ENCODE measurements at places on chromosomes 5 and 9.

DNA sequence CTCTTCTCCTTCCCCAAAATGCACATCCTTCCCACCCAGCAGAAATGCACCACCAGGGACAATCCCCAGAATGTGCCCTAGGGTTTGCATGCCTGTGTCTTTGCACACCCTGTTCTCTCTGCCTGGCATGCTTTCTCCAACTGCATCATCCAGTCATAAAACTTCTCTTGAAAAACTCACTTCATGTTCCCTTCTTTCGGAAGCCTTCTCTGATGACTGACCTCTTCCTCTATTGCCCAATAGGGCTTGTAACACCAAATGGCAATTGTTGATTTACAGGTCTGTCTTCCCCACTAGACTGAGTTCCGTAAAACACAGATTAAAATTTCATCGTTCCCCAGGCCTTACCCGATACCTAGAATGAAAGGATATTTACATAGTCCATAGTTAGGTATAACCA is 83.1 kb upstream of the SPOCK1 start:
- DNase-seq, result no peak

DNA sequence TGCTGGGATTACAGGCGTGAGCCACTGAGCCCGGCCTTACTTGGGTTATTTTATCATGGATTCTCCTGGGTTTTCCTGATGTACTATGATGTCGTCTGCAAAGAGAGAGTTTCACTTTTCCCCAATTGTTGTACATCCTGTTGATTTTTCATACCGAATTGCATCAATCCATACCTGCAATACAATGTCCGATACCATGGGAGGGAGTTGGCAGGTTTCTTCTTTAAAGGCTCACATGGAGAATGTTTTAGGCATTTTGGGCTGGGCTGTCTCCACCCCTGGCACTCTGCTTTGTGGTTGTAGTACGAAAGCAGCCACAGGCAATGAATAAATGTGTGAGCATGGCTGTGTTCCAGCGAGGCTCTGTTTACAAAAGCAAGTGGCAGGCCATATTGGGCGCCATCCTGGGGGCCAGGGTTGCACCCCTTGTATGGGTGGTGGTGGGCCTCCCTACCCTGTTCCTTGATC is 35.1 kb upstream of the EXOC3 start:
- DNase-seq, result no peak

- DNase-seq, result no peak
Observed at GRCh38 chr9:124215368-124215910, 42.3 kb upstream of the NEK6 start.

DNA sequence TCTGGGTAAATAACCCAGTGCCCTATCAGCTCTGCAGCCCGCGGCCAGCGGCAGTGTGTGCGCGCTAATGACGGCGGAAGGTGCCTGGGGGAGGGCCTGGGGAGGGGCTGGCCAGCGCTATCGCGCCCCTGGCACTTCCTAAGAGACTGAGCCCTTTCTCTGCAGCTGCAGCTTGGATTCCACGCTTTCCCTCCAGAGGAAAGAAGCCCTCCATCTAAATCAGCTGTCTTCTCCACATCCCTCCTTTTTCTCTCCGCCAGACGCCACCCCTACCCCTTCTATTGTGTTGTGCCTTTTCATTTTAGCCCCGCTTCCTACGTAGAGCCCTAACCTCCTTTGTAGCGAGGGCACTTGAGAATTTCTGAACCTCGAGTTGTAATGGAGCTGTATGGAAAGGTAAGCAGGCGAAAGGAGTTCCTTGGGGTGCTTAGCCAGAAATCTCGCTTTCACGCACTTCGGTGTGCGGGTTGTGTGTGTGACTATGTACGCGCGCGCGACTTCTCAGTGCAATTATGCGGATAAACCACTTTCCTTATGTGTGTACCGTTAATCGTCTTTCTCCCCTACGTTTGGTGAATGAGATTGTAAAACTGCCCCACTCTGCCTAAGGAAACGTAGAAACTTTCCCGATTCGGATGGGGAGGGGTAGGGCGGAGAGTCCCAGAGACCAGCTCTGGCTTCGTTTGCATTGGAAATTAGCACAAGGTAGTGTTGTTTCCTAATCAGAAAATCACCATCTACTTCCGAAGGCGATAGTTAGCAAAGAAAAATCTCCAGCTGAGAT is 664 bp upstream of the RAB3C start:
- no peak for DNase-seq

DNA sequence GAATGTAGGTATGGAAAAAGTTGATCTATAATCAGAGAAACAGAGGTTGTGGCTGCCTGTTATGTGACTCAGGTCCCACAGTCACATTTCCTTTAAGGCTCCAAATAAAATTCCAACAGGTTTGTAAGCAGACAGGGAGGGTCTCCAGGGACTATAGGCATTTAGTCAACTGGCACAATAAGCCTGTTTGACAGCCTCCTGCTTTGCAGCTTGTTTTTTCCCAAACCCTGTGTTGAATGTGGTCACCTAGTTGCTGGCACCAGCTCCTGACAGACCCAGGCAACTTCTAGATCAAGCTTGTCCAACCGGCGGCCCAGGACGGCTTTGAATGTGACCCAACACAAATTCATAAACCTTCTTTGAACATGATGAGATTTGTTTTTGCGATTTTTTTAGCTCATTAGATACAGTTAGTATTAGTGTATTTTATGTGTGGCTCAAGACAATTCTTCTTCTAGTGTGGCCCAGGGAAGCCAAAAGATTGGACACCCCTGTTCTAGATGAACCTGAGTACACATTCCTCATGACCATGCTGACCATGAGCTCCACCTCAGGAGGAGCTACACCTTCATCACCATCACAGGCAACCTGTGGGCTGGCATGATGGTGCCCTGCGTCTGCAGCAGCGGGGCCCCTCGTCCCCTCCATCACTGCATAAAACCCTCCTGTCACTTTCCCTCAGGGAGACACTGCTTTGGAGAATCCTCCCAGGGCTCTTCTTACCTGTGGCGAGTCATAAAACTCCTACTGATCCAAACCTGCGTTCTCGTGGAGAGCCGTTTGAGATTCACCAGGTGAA is 15.7 kb upstream of the GRHPR start:
- no peak for DNase-seq

DNA sequence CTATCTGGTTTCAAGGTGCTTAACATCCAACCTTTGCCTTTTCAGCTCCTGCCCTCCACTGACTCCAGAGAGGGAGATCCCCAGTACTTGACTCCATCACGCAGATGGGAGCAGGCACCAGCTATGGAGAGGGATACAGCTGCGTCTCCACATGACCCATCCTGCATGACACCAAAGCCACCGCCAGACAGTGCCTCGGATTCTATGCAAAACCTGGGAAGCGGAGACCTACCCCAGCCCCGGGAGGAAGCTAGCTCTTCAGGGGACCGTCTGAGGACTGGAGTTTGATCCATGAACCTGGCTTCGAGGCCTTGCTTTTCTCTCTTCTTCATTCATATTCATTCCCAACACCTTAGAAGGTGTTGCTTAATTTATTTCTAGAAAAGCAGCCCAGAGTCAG is 24.8 kb downstream of the HRH2 start:
- DNase-seq, result no peak

- DNase-seq, result no peak
Observed at GRCh38 chr9:116479056-116479544, 208.0 kb upstream of the TRIM32 start.

DNA sequence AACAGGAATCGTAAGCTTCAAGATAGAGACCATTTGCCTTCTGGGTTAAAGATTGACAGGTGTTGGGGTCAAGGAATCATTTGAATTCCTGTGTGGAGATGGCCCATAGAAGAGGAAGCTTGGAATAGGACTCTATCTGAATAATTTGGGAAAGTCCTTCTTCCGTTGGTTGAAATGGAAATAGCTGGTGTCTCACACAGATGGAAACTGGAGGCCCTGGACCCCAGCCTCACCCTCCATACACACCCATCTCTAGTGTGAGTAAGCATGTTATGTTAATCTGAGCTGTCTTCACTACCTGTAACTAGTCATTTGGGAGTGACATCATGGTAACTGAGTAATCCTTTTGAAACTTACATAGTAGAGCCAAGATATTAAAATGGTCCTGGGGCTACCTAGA is 184.4 kb downstream of the CD180 start:
- DNase-seq, result no peak

DNA sequence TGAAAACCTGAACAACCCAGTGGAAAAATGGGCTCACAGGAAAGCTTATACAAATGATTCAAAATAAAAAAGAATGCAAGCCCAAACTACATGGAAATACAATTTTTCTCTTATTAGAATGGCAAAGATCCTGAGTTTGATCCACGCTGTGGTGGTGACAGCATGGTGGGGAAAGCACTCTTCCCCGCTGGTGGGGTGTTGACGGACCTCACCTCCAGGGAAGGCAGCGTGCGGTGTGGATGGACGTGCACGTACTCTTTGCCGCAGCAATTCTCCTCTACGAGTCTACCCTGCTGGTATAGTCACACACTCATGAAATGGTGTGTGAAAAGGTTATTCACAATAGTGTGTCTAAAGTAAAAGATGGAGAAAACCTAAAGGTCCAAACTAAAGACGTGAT is 5.9 kb upstream of the ZFP62 start:
- no peak for DNase-seq

- no peak for DNase-seq
Observed at GRCh38 chr5:893711-894110, 1.0 kb downstream of the TRIP13 start.

DNA sequence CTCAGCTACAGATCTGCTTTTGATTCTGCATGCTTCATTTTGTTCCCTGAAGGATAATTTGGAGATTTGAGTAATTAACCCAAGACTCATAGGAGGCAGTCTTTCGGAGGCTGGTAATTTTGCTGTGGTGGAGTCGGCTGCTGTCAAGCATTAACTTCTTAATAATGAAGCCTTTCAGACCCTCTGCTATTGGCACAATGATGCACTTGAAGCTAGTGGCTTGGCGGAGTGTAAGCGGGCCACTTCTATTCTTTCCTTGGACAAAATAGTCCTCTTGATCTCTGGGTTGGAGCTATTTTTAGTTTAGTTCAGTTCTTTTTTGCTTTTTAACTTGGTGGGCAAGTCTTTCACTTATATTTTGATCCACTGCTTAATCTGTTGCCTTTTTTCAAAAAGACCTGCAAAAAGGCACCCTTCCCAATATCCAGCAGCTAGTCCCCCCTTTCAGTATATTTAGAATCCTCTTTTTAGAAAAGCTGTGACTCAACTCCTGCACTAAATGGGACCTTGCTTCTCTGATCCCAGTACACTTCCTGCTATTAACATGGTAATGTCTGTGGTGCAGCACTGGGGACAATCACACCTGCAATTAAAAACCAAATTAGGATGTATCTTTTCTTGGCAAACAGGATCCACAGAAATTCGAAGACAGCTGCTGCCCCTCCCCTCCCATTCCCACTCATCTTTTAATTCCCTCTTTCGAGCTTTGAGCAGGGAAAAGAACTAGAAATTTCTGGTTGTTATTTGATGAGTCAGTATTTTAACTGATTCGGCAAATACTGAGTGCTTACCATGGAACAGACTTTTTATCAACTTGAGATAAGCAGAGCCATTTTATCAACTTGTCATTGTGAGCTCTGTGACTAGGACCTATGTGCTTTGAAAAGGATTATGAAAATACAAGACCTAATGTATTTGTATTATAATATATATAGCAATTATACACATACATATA is 169.4 kb upstream of the ANKRD55 start:
- no peak for DNase-seq

DNA sequence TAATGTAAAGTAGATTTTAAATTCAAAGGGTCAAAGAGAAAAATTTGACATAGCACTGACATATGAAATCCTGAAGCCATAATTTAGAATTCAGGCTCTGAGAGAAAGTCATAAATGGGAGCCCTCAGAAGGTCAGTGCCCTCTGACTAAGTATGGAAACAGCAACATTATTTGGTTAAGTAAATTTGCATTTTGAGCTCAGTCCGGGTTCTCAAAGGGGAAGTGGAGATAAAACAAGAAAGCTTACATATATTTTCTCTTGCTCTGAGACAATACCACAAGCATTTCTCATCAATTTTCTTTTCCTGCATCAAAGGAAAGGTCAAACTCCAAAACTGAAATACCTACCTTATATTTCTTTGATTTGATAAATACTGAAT is 348.0 kb downstream of the SEMA5A start:
- DNase-seq, result no peak

- peak; percentile 17 for DNase-seq
Observed at GRCh38 chr5:142845402-142845921, 75.3 kb downstream of the ARHGAP26 start.

DNA sequence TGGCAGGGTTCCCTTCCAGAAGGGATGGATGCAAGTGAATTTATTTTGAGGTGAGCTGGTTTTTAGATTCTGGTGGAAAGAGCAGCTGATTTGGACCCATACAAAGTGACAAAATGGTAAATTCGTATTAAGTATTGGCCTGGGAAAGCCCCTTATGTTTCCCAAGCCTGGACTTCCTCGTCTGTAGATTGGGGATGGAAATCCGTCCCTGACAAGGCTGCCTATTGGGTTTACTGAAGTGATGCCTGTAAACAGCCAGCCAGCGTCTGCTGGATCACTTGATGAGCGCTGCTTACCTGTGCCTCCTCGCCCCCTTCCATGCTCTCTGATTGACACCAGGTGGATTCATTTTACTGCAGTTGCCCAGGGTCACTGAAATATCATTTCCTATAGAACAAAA is 233.8 kb downstream of the GADD45G start:
- DNase-seq, result no peak

DNA sequence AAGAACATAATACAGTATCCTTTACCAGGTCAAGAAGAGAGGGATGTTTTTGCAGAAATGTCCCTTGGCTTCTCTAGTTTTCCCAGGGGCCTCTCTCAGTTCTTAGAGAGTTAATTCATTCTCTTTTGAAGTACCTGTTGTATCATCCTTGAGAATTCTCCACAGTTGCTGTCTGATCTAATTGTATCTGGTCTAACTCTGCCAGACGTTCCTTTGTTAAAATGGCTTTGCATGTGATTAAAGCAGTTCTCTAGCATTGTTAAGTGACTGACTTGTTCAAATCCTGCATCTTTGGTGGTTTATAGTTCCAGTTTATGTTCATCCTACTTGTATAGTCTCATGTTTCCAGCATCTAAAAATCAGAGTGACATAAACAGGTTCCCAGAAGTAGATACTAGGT is 65.0 kb downstream of the KIAA1958 start:
- DNase-seq, result no peak

- no peak for DNase-seq
Observed at GRCh38 chr5:135395451-135395850, 3.6 kb downstream of the MACROH2A1 start.

Data from CD4-positive, alpha-beta T cell (primary cell).